ENCODE measurements at places on chromosomes 4 and X.

DNA sequence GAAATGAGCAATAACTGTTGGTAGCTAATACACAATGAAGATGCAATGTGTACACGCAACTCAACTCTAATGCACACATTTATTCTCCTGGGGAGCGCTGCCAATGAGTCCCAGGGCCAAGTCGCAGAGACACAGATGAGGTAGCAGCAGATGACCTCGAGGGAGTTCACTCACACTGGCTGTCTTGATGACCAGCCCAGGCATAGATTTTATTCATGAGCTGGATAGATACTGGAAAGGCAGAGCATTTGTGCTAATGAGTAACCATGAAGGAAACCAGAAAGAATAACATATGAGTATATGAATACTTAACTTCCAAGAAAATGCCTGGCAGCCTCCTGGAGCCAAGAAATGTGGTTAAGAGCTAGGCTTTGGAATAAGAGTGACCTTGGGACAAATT is 42.3 kb downstream of the RASL11B start:
- no peak for DNase-seq

- no peak for DNase-seq
Observed at GRCh38 chr4:132026166-132026565, 1122.9 kb upstream of the PCDH10 start.

DNA sequence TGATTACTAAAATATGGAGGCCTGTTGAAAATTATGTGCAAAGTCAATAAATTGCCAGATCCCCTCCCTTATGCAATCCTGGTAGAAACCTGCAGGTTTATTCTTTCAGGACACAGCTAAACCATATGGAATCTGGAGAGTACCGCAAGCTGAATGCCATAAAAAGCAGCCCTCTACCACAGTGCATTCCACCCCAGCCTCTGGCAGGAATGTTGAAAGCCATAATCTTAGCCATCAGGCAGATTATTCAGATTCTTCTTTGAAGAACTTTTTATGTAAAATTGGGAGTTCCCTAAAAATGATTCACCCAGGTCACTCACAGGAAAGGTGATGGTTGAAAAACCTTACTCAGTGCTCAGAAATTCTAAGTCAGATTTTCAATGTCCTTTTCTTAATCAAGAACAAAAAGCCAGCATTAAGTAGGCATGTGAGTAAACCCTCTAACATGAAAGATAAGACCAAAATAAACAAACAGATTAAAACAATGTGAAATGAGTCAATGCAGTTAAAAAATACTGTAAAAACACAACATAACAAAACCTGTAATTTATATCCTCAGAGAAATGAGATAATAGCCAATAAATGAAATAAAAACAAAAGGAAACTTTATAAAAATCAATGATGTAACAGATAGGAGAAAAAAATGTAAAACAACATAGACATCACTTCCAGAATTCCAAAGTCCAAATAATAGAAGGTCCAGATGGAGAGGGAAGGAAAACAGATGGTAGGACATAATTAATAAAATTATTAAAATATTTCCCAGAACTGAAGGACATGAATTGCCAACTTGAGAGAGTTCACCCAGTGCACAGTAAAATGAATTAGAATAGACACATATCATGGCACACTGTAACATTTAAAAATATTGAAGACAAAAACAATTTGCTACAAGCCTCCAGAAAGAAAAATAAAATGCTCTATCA is 226.9 kb downstream of the FSTL5 start:
- DNase-seq = no peak

- DNase-seq = peak; percentile 9
Observed at GRCh38 chr4:163048447-163048846, 118.2 kb downstream of the NAF1 start.

- DNase-seq = no peak
Observed at GRCh38 chr4:151358266-151358665, 32.9 kb upstream of the SH3D19 start.

DNA sequence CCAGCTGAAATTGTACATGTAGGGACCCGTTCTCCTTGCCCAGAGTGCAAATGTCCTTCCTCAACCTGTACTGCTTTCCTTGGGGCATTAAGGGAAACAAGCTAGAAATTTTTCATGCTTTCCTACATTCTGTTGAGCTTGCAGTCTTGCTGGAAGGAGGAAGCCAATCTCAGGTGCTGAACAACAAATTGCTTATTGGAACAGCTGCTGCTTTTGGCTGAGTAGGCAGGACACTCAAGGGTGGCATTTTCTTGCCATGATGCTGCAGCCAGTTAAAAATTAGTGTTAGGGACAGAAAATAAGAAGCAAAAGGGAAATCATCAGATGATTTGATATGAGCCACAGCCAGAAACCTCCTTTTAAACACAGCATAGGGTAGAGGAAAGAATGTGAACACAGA is 223.7 kb downstream of the QDPR start:
- no peak for DNase-seq

- DNase-seq = no peak
Observed at GRCh38 chrX:135421932-135422809, at the start of gene SMIM10L2A. SMIM10L2A (plus strand) TSS chrX:135421944; CDS start chrX:135422132, 188 bp downstream.

DNA sequence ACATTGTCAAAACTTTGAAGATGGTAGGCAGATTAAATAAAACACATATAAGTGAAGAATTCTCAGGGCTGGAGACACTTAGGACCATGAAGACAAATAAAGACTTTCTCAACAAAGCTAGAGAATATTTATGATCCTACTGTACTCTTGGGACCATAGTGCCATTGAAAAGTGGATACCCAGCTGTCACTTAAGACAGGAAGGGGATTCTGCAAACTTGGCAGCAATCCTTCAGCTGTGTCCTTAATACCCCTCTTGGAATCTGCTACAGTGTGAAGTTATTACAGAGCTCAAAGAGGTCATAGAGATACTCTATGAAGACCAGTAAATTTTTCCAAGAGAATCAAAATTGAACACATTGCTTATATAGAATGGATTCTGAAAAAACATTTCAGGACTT is 24.3 kb downstream of the PDE5A start:
- no peak for DNase-seq

DNA sequence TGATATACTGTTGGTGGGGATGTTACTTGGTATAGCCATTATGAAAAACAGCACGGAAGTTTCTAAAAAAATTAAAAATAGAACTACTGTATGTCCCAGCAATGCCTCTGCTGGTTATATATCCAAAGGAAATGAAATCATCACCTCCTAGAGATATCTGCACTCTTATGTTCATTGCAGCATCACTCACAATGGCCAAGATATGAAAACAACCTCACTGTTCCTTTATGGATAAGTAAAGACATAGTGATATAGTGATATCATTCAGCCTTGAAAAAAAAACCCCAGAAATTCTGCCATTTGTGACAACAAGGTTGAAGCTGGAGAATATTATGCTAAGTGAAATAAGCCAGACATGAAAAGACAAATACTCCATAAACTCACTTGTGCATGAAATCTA is 543.8 kb upstream of the SLIT2 start:
- no peak for DNase-seq

GRCh38 chr4:51830156-51830720 is 12.7 kb upstream of the DCUN1D4 start:
- DNase-seq = no peak

DNA sequence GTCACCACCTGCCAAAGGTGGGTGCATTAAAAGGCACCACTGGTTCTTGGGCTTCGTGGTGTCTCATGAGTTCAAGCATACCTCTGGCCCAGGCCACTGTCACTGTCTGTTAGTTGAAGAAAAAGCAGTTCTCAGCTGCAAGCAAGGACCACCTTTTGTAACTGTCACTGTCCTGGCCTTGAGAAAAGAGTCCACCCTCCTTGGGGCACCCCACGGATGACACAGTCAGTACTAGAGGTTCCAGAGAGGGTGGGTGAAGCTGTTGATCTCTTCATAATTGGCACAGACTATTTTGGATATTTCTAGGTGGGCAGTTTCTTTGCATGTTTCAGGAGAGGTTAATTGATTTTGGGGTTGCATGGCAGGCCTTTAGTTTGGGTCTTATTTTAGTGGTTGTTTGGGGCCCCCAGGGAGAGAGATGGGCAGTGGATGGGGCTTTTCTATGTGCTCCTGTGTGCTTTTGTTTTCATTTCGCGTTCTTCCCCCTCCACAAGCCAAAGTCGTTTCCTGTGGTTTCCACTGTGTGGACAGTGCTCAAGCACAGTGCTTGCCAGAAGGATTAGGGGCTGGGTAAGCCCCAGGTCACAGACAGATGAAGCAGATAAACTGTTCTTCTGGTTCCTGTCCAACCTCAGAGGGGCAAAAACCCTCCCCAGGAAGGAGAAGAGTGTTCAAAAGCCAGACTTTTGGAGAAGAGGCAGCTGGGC is 156.2 kb upstream of the PPP1R2C start:
- DNase-seq = peak; percentile 45

- DNase-seq = no peak
Observed at GRCh38 chrX:141814213-141814857, 23.8 kb upstream of the MAGEC3 start.

DNA sequence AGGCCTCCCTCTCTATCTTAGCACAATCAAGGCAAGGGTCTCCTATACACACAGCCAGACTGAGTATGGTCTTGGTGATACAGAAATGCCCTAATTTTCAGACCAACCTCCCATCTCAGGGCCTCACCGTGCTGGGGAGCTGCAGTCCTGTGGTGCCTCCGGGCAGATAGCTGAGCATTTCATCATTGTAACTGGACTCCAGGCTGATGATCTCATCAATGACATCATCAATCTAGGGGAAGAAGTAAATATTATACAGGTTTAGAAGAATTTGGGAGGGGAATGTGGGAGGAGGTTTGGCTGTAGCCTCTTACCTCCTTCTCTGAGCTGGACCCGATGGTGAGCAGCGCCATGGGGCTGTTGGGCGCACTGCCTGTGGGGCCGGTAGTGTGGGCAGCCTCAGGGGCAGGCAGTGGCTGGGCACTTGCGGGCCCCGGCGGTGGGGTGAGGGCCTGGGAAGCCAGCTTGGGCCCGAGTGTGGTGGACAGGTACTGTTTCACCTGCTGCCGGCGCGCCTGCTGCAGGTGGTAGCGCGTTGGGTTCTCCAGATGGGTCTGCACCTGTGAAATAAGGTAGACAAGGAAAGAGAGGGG is 5.2 kb downstream of the TFE3 start:
- DNase-seq = no peak

DNA sequence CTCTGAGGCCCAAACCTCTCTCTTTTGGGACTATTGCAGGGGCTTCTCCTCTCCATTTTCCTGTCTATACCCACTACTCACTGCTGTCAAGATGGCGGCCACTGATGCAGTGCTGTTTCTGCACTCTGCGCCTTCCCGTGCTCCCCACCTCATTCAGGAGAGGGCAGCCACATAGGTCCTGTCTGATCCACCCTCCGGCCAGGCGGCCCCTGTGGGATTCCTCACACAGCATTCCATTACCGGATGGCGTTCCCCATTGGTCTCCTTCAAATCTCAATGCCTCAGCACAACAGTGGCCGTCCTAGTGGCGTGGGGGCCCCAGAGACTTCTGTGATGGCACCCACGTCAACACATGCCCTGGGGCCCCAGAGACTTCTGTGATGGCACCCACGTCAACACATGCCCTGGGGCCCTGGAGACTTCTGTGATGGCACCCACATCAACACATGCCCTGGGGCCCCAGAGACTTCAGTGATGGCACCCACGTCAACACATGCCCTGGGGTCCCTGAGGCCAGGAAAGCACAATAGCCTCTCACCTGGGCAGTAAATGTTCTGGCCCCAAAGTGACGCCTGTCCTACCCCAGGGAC is 7.3 kb downstream of the SPON2 start:
- DNase-seq = no peak

DNA sequence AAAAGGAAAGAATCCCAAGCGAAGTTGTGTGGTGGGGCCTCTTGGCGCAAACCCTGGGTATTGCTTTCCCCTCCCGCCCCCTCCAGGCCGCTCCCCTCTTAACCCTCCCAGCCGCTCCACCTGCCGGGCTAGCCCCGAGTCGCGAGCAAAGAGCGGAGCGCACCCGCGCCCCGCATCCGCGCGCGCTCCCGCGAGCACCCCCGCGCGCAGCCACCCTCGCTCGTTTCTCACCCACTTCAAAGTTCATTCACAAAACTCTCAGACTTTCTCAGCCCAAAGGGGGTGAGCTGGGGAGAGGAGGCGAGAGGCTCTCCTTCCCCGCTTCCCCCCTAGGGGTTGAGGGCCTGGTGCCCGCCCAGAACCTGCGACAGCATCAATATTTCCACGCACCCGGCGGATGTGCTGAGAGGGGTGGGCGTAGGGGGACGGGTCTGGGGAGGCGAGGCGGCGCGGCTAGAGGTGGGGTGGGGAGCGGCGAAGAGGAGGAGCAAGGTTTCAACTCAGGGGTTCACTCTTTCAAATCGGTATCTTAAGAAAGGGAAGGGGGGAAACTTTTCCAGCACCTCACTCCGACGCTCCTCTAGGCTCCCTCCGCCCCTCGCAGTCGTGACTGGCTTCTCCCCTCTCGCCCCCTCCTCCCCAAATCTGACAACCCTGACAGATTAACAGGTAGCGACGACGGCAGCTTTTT is 1.8 kb downstream of the MAML3 start:
- peak; percentile 32 for DNase-seq

DNA sequence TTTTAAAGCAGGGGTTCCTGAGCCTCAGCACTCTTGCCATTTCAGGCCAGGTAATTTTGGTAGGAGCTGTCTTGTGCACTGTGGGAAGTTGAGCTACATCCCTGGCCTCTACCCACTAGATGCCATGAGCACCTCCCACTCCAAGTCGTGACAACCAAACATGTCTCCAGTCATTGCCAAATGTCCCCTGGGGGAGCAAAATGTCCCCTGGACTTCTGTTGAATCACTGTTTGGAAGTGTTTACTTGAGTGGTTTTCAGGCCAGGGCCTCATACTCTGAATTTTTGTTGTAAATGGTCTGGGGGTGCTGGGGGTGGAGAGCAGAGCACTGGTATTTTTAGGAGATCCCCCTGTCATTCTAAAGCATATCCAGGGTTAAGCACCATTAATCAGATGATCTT is 3.2 kb downstream of the PDK3 start:
- DNase-seq = no peak

- DNase-seq = no peak
Observed at GRCh38 chr4:10151182-10151581, 34.6 kb upstream of the WDR1 start.

- no peak for DNase-seq
Observed at GRCh38 chr4:151629097-151629783, 131.6 kb downstream of the GATB start.

GRCh38 chr4:149784018-149784417 is 31.6 kb downstream of the IQCM start:
- DNase-seq = no peak

- no peak for DNase-seq
Observed at GRCh38 chr4:6420036-6420435, 52.4 kb downstream of the PPP2R2C start.

GRCh38 chr4:88697141-88697540 is 488 bp downstream of the NAP1L5 start:
- DNase-seq = no peak

DNA sequence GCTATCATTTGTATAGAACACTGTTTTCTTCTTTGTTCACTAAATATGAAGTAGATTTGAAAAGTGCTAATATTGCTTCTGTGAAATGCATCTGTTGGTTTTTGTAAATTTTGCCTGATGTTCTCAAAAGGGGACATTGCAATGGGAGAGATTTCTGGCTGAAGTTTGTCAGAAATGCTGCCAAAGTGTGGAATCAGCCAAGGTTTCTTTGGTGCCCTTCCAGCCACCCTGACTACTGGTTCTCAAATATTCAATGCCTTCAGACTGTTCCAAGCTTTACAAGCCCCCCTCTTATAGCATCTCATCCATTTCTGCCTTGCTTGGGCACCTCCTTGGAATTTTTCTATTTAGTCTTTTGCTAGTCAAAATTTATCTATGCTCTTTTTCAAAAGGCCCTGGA is 60.6 kb upstream of the TMLHE start:
- no peak for DNase-seq

Measured in activated CD4-positive, alpha-beta T cell treated with anti-CD3 and anti-CD28 coated beads, Interleukin-2, Interleukin-4, amounts not matched to agents 100 ng/mL and 50 ng/mL, durations not matched to agents 16 hours and 8 hours (primary cell).